Stimulated activated CD8-positive, alpha-beta memory T cell treated with anti-CD3 and anti-CD28 coated beads, Interleukin-7, amount 100 ng/mL, for 1 hour (primary cell): ENCODE measurements at places on chromosomes 2 and 18.

GRCh38 chr2:15677141-15677843 is 85.6 kb downstream of the DDX1 start:
- DNase-seq: no peak

DNA sequence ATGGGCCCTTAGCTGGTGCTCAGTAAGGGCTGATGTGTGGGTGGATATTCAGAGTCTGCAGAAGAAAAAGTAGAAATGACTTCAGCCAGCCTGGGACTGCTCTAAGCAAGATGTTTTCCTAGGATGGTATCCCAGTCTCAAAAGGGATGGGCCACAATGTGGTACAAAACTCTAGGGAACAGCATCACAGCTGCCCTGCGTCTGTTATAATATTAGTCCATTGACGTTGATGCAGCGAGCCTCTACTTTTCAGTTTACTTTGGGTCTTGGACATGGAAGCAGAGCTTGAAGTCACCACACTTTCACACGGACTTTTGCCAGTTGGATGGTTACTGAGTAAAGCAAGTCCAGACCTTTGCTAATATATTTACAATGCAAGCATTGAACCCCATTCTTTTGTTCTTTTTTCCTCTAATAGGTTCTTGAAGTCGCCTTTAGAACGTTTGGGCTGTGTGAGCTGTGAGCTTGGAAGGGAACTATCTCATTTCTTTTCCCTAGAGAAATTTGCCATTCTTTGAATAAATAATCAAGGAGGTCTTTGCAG is 105.7 kb downstream of the RDH14 start:
- no peak for DNase-seq

DNA sequence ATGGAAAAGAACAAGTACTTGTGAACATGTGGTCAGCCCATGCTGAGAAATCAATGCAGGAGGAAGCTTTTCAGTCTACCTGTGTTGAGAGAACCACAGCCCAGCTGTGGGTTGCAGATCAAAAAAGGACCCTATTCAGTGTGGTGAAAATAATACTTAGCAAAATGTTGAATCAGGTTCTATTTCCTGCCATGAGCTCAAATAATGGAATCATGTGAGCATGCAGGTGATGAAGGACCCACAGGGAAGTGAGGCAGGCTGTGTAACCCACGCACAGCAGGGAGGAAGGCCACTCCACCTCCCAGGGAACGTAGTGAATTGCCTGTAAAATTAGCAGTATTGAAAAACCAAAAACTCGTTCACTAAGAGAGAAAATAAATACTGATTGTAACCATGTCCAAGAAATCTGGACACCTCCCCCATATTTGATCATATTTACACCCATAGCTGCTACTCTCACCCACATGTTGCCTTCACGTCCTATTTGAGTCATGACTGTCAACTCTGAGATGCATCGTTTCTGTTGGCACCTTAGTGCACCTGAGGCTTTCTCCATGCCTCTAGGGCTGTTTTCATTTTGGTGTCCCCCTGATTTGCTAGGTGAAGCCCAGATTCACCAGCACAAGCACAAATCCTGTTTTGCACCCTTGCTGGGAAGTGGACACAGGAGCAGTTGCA is 20.5 kb upstream of the BCL2L11 start:
- no peak for DNase-seq

DNA sequence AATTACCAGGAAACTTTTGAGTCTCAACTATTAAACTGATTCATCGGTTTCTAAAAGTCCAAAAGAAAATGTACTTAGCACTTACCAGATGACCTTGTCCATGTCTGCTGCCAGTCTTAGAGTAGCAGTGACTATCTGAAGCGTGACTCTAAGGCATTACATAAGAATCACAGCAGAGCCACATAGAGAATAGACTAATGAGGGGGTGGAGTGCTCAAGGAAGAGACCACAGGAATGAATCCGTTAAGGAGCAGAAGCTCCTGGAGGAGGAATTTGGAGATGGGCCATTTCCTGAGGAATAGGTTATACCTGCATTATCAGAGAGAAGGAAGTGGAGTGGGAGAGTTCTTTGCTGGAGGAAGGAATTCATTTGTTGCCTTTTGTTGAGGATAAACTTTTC is 116.0 kb downstream of the MAP3K20 start:
- DNase-seq: no peak

- DNase-seq: no peak
Observed at GRCh38 chr2:128666596-128666995, 347.9 kb upstream of the HS6ST1 start.

DNA sequence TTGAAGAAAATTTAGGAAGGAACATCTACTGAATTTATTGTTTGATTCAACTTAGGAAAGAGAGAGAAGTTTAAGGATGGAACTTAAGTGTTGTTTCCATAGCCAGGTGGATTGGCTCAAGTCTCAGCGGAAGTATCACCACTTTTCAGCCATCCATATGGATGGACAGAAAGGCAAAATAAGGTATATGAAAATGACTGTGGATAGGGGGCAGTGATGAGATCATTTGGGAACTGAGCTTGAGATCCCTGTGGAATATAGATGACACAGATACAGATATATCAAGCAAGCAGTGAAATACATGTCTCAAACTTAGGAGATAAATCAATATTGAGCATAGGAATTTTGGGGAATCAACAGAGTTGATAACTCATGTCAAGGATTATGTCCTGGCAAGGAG is 1462.7 kb upstream of the NXPH2 start:
- DNase-seq: no peak

DNA sequence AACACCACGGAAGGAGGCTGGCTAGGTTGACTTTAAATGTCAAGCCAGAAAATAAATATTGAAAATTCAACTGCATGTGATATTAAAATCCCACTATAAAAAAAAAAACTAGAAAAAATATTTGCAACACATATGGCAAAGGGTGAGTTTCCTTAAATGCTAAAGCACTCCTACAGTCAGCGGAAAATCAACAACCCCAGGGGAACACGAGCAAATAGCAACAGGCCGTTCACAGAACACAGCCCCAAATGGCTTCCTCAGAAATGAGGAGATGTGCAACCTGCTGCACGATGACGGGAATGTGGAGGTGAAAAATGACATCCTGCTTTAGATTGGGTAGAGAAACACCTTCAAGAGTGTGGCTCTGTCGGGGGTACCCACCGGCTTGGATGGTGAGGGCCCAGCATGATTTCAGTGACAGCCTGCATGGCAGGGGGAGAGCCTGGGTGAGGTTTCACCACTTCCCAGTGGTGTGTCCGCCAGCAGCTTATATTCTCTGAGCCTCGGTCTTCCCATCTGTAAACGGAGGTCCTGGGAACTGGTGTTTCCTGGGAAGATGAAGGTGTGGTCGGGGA is 157.9 kb upstream of the GLI2 start:
- DNase-seq: no peak

- DNase-seq: no peak
Observed at GRCh38 chr2:99863236-99863902, 279.0 kb downstream of the AFF3 start.
